ENCODE measurements at places on chromosomes 2 and 18.
A peak's percentile ranks its signal among the peaks of the same experiment; 100 is the strongest.

- DNase-seq = no peak
Observed at GRCh38 chr2:3470856-3471737, 48.2 kb downstream of the ADI1 start.

DNA sequence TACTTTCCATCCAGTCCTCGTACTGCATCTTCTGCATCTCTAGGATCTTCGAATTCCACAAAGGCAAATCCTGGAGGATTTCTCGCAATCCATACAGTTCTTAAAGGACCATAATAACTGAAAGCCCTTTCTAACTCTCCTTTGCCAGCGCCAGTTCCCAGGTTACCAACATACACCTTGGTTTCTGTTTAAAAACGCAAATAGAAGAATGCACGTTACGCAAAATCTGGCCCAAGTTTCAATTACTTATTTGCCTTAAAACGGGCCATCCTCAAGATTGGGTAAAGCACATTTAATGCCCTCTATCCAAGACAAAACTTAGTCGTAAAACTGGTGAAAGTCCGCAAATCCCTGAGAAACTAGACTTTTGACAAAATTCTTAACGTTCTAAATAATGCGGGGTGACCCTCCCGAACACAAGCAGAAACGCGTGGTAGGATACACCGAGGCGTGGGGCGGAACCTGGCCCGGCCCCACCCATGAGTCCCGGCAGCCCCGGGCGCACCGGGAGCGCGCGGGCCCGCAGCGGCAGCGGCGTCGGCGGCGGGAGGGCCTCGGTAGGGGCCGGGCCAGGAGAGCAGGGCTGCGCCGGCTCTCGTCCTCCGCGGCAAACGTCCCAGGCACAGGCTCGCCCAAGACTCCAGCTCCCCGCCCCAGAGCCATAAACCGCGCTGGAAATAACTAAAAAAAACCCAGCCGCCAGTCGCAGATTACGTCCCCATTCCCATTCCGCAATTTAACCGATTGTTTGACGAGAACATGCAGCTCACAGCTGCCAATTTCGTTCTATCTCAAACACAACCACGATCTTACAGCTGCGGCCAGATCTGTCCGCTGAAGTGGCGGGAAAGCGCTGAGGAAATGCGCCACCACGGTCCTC, 910 bp downstream of the SRSF7 start:
- DNase-seq = peak; percentile 38

GRCh38 chr18:46373791-46374190, 269.6 kb downstream of the HAUS1 start:
- no peak for DNase-seq

- DNase-seq = peak; percentile 54
Observed at GRCh38 chr2:225041851-225042799, at the start of gene DOCK10. DOCK10 (minus strand) TSS chr2:225042468; CDS start chr2:225042374, 94 bp downstream.

GRCh38 chr2:187009483-187010239, 160.7 kb upstream of the ZSWIM2 start:
- DNase-seq = no peak

DNA sequence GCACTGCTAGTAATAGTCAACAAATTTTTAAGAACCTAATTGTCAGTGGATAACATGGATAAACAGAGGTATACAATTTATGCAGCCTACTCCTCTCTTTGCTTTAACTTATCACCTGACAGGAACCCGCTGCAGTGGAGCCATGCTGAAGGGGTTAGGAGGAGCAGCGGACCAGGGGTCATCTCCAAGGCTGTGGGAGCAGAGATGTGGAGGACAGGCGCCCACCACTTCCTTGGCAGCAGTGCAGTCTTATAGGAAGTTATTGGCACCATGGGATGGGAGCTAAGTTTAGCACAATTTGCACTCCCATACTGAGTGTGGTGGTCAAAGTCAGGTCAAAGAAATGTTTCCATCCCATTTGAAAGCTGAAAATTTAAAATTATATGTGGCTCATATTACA, 35.6 kb downstream of the HDLBP start:
- DNase-seq = no peak

GRCh38 chr2:160635488-160635887, 141.9 kb upstream of the RBMS1 start:
- DNase-seq = no peak

- DNase-seq = no peak
Observed at GRCh38 chr2:160245614-160246155, 45.6 kb upstream of the ITGB6 start.

DNA sequence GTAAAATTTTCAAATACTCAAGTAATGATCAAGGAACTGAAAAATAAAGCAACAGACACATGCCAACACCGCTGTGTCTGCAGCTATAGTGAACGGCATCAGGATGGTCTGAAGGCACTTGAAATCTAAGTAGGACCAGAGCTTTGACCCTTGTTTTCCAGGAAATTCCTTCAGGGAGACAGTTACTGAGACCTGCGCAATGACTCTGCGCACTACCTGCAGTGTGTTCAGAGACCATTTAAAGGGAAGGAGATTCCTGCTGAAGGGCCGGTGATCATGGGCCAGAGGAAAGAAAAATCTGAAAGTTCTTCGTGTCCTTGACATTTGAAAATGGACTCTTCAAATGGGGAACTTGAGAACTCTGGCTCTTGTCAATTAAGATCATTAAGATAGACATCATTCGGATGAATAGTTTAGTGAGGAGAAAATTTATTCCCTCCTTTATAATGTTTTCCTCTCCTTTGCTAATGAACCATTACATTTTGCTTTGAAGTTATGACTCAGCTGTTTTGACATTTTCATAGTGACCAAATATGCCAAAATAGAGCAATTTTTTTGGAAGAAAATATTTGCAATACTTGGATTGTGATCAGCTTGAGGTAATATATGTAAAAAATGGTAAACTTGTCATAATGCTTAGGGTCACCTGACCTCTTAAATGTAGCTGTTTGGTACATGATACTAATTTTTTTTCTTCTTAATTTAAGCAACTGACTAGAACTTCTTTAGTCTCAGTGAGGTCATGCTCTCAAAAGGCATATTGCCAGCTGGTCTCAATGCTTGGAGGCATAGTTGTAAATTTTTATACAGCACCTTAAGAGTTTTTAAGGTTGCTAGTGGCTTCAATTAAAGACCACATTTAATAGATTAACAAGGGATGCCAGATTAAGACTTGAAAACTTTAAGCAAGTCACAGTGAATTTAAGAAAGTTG, 329.3 kb downstream of the ARHGAP15 start:
- DNase-seq = no peak

- DNase-seq = no peak
Observed at GRCh38 chr18:32301361-32301760, 111.5 kb downstream of the MEP1B start.

GRCh38 chr2:168567836-168568235, 111.8 kb downstream of the CERS6 start:
- DNase-seq = no peak
